Stimulated activated CD8-positive, alpha-beta memory T cell treated with anti-CD3 and anti-CD28 coated beads, Interleukin-7, amount 100 ng/mL, for 4 hours (primary cell): ENCODE measurements at places on chromosomes 3 and 15.

DNA sequence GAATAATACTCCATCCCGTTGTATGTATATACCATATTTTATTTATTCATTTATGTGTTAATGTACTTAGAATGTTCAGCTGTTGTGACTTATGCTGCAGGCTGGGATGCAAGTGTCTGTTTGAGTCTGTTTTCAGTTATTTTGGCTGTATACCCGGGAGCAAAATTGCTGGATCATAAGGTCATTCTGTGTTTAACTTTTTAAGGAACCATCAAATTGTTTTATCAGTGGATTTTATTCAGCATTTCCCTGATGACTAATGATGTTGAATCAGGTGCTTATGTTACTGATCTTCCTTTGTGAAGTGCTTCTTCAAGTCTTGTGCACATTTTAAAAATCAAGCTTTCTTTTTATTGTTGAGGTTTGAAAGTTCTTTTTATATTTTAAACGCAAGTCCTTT, 118.1 kb downstream of the SLC25A26 start:
- DNase-seq, result no peak

DNA sequence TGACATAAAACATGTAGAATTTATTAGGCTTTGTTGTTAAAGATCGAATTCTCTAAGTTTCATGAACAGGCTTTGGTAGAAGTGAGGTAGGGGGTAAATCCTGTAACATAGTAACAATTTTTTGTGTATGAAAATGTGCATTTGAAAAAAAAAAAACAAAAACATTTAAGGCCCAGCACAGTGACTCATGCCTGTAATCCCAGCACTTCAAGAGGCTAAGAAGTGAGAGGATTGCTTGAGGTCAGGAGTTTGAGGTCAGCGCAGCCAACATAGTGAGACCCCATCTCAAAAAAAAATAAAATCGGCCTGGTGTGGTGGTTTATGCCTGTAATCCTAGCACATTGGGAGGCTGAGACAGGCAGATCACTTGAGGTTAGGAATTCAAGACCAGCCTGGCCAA, 26.8 kb upstream of the PPP4R2 start:
- DNase-seq, result no peak

DNA sequence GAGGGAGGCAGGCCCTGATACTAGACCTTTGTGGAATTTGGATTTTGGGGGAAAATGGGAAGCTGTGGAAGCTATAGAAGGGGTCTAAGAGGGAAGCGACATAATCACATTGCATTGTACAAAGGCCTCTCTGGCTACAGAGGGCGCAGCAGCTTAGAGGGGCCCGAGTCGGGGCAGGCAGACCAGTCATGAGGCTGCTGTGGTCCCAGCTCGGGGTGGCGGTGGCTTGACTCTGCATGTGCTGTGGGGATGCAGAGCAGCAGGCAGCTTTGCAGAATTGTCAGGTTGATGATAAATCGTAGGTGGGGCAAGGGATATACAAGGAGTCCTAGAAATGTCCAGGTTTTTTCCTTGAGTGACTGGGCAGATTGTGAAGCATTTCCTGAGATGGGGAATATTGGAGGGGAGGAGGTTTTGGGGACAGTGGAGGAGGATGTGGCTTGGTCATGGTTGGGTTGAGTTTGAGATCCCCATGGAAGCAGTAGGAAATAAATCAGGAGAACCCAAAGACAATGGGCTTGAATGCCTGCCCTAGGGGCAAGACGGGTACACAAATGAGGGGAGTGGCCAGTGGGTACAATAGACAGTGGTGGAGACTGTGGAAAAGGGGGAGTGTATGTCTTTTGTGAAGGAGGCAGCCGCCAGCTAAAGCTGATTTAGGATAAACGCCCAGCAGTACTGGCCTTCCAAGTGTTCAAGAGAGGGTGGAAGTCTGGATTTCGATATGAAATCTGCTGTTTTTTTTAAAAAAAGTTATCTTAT, 94.1 kb downstream of the HMG20A start:
- DNase-seq, result no peak

DNA sequence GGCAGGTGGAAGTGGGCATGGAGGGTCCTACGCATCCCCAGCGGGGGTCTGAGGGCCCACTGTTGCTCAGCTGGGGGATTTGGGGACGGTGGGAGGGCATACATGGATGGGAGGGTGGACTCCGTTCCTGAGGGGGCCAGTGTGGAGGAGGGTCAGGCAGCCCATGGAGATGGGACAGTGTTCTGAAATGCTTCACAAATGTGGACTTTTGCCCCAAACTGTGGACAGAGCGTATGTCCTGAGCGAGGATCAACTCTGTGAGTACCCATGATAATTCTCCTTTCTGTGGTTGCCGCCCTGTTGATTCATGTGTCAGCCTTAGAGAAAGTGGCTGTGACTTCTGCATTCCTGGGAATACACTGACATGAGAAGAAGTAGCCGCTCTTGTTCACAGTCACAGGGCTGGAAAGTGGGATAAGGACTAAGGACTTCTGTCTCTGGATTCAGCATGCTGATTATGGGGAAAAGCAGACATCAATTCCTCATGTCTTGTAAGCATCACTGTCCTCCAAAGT, 33.4 kb downstream of the SMAD3 start:
- no peak for DNase-seq

DNA sequence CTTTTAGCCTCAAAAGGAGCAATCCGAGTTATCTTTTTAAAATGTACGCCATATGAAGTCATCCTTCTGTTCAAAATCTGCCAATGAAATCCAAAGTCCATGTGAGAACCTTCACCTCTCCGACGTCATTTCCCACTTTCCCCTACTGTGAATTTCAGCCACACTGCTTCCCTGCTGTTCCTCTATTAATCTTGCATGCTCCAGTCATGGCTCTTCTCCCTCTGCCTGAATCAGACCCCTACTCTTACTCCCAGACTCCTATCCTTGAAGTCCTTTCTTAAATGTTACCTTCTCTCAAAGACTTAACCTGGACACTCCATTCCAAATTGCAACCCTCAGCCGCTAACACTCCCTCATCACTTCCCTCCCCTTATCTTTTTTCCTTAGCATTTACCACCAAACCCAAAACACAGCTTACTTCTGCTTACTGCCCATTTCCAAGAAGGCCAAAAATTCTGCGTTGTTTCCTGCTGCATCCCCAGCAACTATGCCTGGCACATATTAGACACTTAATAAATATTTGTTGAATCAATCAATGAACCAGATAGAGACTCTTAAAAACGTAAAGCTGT, 1.2 kb downstream of the NKIRAS1 start:
- DNase-seq, result no peak

- DNase-seq, result no peak
Measured at GRCh38 chr15:27481768-27482167, 510.8 kb downstream of the GABRG3 start.

DNA sequence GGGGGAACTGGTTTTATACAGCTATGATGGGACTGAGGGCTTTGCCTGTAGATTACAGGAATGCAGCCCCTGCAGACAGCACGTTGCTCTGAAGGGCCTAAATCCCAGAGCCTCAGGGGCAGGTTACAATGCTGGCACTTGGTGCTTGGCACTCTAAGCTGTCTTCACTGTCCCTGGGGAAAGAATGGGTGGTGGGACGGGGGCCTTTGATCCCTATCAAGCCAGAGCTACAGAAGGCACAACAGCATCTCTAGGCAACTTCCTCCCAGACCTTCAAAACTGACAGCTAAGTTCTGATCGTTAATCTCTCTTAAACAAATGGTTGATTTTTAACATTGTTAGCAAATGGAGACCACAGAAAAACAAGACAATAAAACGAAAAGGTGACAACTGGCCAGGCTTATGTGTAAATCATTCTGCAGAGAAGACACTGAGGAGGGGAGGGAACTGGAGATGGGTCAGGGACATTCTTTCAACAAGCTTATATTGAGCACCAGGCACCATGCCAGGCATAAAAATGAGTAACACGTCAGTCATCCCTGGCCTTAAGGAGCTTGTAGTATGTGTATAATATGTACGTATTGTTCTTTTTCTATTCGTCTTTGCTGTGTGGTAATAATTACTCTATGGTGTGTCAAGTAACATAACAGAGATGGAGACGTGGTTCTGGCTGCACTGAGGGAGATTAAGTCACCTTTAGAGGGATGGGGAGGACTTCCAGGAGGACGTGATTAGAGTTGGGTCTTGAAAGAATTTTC, 49.1 kb downstream of the CA12 start:
- DNase-seq, result no peak

GRCh38 chr3:137062250-137062649, 104.5 kb downstream of the IL20RB start:
- no peak for DNase-seq

- DNase-seq, result no peak
Measured at GRCh38 chr15:77503240-77503639, 82.6 kb downstream of the HMG20A start.

- DNase-seq, result no peak
Measured at GRCh38 chr15:71042356-71042922, 72.8 kb upstream of the THSD4 start.

DNA sequence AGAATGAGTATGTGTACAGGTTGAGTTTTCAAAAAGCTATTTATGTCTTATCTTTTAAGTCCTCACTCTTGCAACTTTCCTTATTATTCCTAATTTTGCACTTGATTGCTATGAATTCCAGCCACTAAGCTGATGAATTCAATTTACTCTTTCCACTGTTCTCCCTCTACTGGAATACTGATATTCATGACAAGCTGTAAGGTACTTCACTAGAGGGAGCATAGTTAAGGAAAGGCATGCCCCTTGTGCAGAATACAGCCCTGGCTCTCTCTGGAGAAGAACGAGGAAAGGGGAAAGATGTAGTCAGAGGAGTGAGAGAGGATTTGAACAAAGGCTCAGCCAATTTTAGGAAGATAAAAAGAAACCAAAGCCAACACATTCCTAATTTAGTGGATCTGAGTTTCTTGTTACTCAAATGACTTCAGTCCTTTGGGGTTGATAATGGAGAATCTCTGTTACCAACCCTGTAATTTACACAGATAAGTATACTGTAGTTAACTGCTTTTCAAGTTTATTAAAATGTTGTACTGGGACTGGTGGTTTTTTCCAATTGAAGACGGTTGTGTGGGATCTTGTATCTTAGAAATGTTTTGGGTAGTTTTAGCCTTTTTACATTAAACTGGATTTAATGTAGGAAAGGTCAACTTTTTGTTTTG, 4.0 kb downstream of the SCAANT1 start:
- DNase-seq, result no peak

- DNase-seq, result no peak
Measured at GRCh38 chr3:134228035-134228434, 22.6 kb downstream of the RYK start.

DNA sequence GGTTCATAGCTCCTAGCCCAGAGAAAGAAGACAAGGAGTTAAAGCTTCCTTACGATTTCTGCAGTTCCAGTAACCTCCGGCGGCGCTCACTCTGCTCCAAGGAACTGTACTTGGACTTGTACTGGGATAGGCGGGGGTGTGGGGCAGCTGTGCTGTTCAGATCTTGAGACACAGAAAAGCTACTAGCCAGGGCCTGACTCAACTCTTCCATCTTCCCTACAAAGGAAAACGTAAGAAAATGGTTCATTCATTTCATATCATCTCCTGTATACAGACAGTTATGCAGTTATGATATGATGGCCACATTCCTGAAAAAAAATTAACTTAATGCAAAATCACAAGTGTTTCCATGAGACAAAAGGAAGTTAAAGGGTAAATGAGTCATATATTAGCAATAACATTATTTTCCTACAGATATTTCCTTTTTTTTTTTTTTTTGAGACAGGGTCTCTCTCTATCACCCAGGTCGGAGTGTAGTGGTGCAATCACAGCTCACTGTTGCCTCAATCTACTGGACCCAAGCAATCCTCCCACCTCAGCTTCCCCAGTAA, 4.6 kb downstream of the SNUPN start:
- no peak for DNase-seq

- no peak for DNase-seq
Measured at GRCh38 chr3:122824465-122825381, 29.9 kb downstream of the SLC49A4 start.

GRCh38 chr3:19757773-19758172, 176.2 kb downstream of the EFHB start:
- DNase-seq, result no peak

- no peak for DNase-seq
Measured at GRCh38 chr3:141009496-141009895, 41.7 kb upstream of the SPSB4 start.

- DNase-seq, result no peak
Measured at GRCh38 chr3:48141604-48142137, 46.5 kb downstream of the CDC25A start.

GRCh38 chr3:50521572-50521971, 18.1 kb upstream of the CACNA2D2 start:
- DNase-seq, result no peak

- DNase-seq, result no peak
Measured at GRCh38 chr3:141336672-141337522, 31.4 kb upstream of the ZBTB38 start.

GRCh38 chr3:160784853-160785252, 28.8 kb downstream of the PPM1L start:
- no peak for DNase-seq

DNA sequence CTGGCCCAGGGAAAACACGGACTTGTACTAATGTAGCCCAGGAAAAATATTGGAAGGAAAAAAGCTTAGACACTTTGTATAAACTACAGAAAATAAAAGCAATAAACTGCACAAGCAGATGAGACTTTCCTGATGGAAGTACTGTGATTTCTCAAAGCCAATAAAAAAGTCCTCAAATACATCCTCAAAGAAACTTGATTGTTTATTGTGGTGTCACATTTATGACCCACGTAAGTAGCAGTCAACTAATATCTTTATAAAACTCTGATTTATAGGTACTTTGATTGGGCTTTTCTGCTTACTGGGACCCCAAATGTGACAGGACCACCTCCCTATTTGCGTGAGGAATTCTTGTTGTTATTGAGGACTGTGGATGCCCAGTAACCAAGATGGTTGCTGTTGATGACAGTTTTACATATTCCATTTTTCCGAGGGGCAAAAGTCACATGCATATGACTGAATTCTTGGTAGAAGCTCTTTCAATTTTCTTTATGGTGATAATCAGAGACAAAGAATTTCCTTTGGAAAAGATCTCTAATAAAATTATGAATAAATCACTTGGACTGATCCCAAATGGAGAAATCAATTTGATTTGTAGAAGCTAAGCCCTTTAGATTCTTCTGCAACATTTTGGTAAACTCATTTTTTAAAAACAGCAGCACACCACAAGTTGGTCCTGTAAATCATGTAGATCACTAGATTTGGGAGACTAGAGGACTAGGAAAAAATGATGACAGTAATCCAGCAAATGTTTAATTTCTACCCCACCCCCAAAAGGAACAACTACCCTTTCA, 159.0 kb upstream of the TSC22D2 start:
- DNase-seq, result no peak

DNA sequence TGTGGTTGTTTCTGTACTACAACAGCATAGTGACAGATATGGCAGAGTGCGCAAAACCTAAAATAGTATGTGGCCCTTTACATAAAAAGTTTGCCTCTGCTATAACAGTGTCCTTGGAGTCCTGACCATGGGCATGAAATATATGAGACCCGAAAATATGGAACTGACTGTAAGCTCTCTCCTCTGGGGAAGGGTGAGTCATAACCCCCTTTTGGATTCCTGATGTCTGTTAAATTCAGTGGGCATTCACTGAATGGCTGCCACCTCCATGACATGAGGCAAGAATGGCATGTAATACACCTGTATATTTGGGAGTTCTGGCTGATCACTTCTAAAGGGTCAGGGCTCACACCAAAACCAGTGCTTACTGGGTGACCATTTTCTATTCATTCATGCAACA, 6.1 kb downstream of the TBC1D2B start:
- DNase-seq, result no peak

- DNase-seq, result no peak
Measured at GRCh38 chr15:58440922-58441321, 9.1 kb downstream of the LIPC start.
